CD4-positive, CD25-positive, alpha-beta regulatory T cell (primary cell): ENCODE measurements at places on chromosomes 5 and 9. TPM values are rescaled to one million over a fixed set of nuclear protein-coding genes. Genes with fewer than 3 reads are reported as not detected.

GRCh38 chr5:110951373-110951791, 120.1 kb upstream of the TSLP start:
- no peak for DNase-seq

Gene CEMIP2
- 407 TPM for total RNA-seq

DNA sequence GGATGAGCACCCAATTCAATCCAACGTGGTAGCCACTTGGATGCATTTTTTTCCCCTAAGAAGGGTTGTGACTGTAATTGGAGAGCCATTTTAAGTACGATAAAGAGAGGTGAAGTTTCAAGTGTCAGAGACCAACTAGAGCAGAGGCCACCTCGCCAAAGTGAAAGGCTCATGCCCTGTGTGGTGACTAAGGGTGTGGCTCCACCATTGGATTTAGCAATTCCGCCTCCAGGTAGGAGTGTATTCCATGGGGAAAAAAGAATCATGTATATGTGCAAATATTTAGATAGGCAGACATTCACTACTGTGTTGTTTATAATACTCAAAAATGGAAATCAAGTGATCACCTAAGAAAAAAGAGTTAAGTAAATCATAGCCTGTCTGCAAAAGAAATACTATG, 53.1 kb upstream of the S1PR3 start:
- no peak for DNase-seq

Gene ORM2
- total RNA-seq: not detected

DNA sequence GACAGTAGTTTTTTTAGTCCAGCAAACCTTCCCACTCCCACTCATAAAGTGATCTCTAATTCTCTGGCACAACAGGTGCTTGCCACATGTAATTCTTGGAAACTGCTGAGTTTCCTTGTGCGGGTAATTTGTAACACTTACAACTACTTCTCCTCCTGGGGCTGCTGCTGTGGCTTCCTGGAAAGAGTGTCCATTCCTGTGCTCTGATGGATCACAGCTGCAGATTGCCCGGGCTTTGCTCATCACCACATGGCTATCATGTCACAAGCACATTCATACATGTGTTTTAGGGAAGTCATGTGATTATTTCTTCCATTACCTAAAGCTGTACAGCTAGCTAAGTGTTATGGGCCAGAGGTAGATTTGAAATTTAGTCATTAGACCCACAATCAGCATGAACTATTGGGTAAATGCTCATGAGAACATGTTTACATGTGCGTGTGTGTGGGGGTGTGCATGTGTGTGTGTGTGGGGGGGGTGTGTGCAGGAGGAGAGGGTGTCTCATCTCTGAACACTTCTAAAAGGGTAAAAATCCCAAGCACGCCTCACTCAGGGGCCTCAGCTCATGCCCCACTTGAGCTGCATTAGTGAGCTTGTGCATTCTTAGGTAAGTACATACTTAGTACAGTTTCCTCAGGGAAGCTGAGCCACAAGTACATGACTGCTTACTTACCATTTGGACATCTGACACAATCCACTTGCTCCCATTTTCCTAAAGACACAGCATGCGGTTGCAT, 118.1 kb upstream of the CCDC112 start:
- DNase-seq: no peak

- DNase-seq: no peak
These were observed 980 bp upstream of the RHOBTB3 start for GRCh38 chr5:95730011-95730700.

Gene SOHLH1
- not detected for total RNA-seq

DNA sequence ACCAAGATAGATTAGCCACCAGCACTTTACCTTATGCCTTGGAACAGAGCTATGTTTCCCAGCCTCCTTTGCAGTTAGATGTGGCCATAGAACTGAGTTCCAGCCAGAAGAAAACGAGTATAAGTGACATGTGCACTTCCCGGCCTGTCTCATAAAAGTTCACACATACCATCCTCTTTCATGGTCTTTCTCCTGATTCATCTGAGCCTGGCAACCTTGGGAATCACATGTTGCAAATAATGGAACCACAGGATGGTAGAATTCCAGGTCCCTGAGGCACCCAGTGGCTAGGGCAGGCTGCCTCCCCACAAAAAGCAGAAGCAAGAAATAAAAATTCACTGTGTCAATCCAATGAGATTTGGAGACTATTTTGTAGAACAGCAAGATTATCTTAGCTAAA, 128.1 kb downstream of the PDE4D start:
- DNase-seq: no peak

Gene TMC1
- total RNA-seq: not detected

GRCh38 chr9:135520916-135521607, at the start of gene LCN1:
TSS of gene LCN1 (plus strand) at chr9:135521440. CDS start at chr9:135521498, 58 bp downstream.
- DNase-seq: no peak

DNA sequence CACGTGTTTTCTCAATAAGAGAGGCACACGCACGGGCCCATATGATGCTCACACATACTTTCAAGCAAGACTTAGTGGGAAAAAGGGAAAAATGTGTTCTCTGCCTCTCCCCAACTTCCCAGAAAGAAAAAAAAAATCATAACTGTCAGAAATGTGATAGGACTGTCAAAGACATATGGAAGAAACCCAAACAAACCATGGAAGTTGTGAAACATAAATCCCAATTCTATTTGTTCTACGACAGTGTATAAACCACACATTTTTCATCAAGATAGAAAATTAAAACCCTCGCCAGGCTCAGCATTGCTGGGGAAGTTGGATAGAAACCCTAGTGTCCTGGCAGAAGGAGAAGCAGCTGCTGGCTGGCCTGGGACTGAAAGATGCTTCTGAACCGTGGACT, 211.9 kb downstream of the PAX5 start:
- DNase-seq: no peak

DNA sequence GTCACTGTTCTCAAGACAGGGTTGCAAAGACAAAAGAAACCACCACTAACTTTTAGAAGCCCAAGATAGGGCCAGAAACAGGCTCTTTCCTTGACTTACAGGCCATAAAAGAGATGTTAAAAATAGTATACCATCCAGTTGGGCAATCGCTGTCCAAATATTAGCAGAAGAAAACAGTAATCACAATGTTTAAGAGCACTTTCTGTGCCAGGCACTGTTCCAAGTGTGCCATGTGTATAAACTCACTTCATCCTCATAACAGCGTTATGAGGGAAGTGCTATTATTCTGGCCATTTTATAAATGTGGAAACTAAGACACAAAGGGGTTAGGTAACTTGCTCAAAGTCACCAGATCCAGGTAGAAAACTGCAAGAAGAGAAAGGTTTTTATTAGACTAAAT, 111.7 kb downstream of the KCNN2 start:
- DNase-seq: no peak

DNA sequence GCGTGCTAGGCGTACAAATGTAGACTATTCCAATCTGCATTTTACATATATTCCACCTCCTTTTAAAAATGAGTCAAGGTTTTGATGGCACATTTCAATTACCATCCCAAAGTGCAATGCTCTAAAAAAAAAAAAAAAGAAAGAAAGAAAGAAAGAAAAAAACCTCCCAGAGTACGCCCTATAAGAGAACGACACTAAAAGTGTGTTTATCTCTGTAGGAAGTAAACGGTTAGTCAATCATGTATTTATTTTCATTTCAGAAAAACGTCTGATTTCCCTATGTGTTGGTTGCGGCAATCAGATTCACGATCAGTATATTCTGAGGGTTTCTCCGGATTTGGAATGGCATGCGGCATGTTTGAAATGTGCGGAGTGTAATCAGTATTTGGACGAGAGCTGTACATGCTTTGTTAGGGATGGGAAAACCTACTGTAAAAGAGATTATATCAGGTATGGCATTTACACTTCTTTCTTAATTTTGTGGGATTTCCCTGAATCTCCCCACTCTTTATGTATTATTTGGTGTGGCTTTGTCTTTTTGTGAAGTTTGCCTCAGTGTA, 1.1 kb downstream of the ISL1 start:
- DNase-seq: no peak

GRCh38 chr5:1725641-1726468, 73.8 kb downstream of the MRPL36 start:
- no peak for DNase-seq

Gene LECT2
- not detected for total RNA-seq

DNA sequence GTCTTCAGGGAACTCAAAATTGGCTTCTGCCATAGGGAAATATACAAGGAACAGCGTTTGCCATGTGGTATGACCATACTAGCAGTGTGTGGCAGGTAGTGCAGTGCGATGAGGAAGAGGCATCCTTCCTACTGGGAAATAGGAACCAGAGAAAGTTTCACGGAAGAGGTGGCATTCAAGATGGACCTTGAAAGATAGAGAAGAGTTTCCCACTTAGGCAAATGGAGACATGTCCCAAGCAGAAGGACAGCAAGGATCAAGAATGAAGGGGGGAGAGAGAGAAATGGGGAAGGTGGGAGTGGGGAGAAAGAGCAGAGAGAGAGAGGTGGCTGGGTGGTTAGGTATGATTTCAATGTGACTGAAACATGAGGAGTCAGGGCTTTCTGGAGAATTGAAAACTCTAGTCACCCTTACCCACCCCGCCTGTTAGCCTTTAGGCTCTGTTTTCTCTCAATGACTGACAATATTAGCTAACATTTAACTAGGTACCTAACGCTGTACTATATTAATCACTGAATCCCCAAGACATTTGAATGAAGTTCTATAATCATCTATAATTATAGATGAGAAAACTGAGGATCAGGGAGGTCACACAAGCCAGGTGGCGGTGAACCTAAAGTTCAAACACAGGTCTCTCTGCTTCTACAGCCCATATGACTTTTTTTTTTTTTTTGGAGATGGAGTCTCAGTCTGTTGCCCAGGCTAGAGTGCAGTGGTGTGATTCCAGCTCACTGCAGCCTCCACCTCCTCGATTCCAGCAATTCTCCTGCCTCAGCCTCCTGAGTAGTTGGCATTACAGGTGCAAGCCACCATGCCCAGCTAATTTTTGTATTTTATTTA, 171.3 kb downstream of the NR3C1 start:
- DNase-seq: no peak

DNA sequence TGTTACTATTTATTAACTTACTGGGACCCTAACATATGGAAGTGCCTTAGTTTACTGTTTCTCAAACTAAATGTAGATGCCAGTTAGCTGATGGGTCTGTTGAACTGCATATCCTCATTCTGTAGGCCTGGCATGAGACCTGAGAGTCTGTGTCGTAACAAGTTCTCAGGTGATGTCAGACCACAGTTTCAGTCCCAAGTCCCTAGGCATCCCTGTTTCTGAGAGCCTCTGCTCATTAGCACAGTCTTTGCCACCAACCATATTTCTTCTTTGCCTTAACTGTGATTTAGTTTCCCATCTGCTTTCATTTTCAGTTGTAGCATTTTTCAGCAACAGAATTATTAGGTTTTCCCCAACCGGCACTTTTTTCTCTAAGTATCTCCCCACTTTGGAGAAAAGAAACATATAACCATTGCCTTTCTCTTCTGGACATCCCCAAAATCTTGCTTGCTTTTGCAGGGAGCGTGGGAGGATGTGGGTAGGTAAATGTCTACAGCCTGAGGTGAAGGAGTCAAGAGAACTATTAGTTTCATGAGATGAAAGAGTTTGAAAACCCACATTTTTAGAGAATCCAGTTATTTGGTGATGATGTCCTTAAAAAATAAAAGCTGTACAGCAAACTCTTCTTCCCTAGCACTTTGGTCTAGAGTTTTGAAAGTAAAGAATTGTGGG, 74.6 kb downstream of the NUDT12 start:
- no peak for DNase-seq

Gene CER1
- not detected for total RNA-seq

DNA sequence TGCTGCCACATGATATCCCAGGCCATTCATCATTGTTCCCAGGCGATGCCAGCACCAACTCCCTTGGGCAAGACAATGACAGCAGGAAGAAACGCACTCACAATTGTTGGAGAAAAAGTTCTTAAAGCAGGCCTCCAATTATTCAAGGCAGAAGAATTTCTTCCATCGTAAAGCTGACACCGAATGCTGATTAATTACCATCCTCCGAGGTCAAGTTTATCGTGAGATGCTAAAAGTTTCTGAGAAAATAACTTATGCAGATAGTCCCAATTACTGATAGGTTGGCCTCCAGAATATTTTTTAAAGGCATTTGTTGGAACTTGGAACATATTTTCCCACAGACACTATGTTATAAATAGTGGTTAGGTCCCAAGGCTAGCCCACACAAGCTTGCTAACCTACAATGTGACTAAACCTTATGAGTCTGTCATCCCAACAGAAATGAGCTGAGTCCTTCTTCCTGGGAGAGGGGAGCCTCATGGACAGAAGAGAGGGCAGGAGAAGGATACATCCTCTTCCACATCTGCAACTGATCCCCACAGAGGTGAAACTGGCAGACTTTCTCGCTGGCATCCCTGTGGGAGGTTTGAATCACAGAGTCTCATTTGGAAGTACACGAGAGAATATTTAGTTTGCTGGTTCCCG, 202.4 kb upstream of the TBC1D2 start:
- DNase-seq: no peak

DNA sequence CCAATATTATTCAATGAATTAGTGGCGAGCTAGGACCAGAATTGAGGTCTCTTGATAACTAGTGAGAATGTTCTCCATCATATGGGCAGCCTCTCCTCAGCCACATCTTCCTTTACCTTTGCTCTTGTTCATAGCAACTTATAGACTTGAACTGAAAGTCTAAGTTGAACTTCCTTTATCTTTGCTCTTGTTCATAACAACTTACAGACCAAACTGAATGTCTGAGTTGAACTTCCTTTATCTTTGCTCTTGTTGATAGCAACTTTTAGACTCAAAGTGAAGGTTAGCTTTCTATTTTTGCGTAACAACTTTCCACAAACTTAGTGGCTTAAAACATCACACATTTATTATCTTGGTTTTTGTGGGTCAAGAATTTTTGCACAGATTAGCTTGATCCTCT, 146.4 kb upstream of the C9orf72 start:
- DNase-seq: no peak

Gene SARDH
- total RNA-seq: 15.6 TPM

Gene PCDHGA3
- not detected for total RNA-seq

DNA sequence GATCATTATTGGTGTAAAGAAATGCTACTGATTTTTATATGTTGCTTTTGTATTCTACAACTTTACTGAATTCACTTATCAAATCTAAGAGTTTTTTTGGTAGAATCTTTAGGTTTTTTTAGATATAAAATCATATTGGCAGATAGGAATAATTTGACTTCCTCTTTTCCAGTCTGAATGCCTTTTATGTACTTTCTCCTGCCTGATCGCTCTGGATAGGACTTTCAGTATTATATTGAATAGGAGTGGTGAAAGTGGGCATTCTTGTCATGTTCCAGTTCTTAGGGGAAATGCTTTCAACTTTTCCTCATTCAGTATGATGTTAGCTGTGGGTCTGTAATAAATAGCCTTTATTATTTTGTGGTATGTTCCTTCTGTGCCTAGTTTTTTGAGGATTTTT, 8.3 kb downstream of the AHRR start:
- no peak for DNase-seq
